ENCODE measurements at places on chromosomes 2 and 18.

- no peak for DNase-seq
These were observed 51.3 kb downstream of the RMDN2 start for GRCh38 chr2:37976411-37976810.

- DNase-seq = no peak
These were observed 182.8 kb upstream of the MEIS1 start for GRCh38 chr2:66252109-66252508.

GRCh38 chr2:66431846-66432587 is 2.9 kb upstream of the MEIS1 start:
- peak; percentile 28 for DNase-seq

DNA sequence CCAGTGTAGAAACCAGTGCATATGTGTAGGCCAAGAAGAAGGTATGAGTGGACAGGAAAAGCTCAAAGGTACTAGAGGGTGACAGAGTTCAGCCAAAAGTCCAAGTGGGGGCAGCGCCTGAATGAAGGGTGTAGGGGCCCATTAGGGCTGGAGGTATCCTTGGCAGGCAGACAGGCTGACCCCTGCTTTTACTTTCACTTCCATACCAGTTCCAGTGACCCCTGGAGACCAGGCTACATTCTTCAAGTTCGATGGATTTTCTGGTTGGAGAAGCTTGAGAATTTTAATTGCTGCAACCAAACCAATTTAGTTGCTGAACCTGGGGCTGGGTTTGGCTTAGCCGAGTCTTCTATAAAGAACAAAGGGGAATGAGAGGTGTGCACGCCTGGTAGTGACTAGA is 42.3 kb upstream of the MRPL33 start:
- DNase-seq = peak; percentile 63

DNA sequence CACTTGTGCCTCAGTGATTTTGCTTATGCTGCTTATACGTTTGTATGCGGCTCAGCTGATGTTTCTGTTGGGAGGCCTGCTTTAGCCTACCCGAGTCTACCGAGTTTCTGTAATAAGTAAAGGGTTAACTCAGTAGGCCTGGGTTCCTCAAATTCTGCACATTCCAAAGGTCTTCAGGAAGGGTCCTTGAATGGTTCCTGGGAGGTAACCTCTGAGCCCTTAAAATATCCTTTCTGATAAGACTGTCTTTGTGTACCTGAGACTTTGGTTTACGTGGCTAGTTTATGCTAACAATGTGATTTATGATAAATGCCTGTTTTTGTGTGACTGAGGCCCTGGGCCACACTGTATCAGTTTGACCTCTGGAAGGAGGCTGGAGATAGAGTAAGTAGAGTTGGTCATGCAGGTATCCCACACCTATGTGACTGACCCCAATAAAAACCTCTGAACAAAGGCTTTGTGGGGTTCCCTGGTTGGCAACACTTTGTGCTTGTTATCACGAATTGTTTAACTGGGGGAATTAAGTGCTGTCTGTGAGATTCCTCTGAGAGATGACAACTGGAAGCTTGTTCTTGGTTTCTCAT is 18.9 kb upstream of the PNPT1 start:
- DNase-seq = peak; percentile 95

- DNase-seq = no peak
These were observed 196.8 kb downstream of the EXOC6B start for GRCh38 chr2:72629062-72629461.

GRCh38 chr2:15230599-15231192 is 330.4 kb downstream of the NBAS start:
- no peak for DNase-seq

DNA sequence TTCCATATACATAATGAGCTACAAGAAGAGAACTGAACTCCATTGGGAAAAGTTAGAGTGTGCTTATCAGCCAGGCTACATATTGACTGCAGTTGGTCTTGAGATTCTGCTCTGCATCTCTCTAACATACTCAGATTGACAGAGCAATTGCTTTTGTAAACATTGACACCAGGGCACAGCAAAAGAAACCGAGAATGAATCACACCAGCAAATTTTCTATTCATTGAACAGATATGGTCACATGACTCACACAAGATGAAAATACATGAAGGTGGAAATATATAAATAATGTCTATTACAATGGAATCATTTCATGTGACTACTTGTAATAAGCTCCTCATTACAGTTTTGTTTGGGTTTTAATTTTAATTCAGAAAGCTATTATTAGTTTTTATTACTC is 691.9 kb upstream of the TMEFF2 start:
- no peak for DNase-seq

GRCh38 chr2:111049792-111050640 is 70.7 kb upstream of the BCL2L11 start:
- DNase-seq = peak; percentile 88

DNA sequence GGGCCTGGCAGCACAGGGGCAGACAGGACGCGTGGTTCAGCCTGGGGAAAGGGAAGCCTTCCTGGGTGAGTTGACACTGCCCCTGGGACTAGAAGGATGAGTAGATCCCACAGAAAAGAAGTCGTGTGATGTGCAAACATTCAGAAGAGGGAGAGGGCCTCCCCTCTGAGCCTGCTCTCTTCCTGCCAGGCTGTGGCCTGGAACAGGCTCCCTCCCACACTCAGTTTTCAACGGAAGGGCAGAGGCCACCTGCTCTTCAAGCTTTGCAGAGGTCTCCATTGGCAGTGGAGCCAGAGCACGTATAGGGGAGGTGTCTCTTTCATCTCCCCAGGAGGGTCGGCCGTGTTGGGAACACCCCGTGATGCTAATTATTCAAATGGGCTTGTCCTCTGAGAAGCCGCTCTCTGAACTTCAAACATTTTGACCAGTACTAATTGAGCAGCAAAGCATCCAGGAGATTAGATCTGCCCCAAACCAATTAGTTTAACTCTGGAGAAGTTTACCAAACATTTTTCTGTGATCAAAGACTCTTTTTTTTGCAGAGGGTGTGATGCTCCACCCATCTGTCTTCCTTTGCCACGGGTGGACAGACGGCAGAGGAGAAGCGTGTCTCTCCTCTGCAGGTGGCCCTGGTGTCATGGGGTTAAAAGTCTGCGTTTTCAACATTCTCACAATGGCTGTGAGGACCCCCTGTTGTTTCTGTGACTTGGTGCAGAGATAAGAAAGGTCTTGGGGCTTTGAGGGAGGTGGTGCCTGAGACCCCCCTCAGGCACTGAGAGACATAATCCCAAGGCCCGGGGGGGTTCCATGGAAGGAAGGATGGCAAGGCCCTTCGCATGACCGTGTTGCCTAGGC is 29.5 kb upstream of the ODC1 start:
- no peak for DNase-seq

All from large intestine (tissue), 12 donors.